ENCODE measurements at places on chromosomes 2 and 18.

GRCh38 chr2:104025295-104025694 is 828.6 kb upstream of the POU3F3 start:
- no peak for DNase-seq

- no peak for DNase-seq
Observed at GRCh38 chr2:173056705-173057364, 18.8 kb upstream of the MAP3K20 start.

GRCh38 chr2:111052621-111053020 is 68.1 kb upstream of the BCL2L11 start:
- no peak for DNase-seq

GRCh38 chr2:168114040-168114439 is 133.4 kb downstream of the STK39 start:
- DNase-seq = no peak

DNA sequence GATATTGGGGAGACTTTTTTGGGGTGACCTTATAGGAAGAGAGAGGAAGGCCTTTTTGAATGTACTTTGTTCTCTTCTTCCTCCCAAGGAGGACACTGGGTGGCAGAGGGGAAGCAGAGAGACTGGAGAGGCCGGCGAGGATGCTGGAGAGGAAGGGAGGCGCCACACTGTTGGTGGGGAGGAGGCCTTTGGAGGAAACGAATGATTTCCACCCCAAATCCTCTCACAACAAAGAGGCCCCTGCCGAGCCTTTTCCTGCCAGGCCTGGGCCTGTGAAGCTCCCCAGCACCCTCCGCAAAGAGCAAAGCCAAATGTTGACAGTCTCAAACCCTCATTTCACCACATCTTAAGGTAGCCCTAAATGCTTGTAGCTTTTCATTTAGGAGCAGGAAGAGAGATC is 59.0 kb upstream of the UPP2 start:
- DNase-seq = no peak

GRCh38 chr2:36561237-36561944 is 36.6 kb downstream of the FEZ2 start:
- no peak for DNase-seq

DNA sequence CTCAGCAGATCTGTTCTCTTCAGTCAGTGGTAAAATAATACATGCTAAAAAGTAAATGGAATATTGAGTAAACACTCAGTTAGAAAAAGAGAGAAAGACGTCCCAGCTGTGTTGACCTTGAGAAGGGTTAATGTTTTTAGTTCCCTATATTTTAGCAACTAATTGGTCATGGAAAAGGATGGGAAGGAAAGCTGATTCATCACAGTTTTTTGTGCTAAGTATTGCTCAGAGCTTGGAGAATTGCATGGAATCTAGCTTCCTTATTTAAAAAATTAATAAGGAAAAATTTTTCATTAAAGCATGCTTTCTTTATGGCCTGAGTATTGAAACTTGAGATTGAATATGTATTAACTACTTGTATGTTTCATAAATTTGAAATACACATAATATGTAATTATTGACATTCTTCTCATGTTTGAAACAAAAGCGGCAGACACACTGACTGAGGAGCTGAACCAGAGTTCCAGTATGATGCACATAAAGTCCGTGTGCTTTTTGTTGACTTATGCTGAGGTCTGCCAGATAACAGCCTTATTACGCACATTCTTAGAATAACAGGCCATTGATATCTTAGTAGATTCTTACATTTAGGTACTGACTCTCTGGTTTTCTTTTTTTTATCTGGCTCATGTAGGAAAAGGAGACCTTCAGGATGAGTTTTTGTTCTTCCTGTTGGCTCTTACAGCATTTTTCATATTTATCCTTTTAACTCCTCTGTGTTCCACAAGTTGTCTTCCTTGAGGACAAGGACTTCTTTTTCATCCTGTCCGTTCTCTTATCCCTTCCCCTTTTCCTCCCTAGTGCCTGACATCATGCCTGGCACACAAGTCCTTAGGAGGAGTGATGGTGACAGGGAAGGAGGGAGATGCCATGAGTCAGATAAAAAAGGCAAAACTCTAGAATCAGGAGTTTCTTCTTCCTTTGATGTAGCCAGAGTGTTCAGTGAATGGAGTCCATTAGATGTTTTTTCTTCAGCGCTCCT is 194.1 kb downstream of the PTPRM start:
- no peak for DNase-seq

- no peak for DNase-seq
Observed at GRCh38 chr2:69753659-69754363, 11.9 kb downstream of the ANXA4 start.

DNA sequence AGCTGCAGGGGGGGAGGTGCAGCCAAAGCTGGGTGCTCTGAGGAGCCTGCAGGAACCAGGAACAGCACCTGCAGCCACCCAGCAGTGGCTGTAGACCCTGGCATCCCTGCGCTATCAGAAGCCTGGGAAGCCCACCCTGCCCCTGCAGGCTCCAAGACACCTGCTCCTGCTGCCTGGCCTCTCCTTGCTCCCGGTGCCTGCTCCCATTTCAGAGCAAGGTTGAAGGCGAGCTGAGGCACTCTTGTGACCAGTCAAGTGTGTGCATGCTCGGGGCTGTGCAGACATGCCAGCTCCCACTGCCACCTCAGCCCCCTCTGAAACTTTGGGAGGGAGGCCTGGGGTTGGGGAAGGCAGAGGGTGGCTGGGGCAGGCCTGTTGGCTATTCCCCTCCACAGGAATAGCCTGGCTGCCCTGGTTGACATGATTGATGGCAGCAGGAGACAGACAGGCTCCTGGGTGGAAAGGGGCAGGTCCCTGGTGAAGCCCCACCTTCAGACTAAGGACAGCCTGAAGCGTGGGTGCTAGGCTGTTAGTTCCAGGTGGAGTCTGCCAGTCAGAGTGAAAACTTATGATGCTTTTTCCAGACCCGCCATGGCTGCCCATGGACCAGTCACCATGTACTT is 151.4 kb downstream of the MBD5 start:
- no peak for DNase-seq

Measured in hindlimb muscle (tissue), 1 donor.